ENCODE measurements at places on chromosomes 3 and 15.

- no peak for DNase-seq
Observed at GRCh38 chr3:167162083-167162482, 218.0 kb downstream of the ZBBX start.

DNA sequence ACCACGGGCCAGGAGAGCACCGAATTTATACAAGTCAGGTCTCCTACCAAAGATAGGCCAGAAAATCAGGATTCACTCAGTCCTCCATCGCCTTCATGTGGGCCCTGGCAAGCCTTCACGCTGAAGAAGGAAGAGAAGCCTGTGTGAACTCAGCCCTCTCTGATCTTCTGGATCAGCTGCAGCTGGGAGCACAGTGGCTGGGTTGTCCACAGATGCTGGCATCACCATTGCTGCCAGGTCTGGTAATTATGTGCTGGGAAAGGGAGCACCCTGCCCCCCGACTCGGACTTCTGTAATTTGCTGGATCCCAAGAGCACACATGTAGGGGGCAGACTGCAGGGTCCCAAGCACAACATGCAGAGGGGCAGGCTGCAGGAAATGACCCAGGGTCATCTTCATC is 12.4 kb upstream of the PDE8A start:
- DNase-seq: peak; percentile 79

DNA sequence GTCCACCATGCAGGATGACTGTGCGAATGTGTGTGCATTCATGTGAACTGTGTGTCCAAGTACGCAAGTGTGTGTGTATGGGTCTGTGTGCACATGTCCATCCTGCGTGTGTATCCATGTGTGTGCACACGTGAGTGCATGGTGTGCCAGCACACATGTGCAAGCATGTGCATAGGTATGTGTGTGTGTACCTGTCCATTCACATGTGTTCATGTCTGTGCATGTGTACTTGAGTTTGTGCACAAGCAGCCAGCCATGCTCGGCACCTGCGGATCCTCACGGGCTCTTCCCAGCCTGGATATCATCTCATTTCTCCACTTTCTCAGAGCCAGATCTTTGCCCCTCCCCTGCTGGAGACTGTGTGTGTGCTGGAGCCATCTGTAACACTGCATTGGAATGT is 18.7 kb upstream of the PLXNA1 start:
- DNase-seq: no peak

- DNase-seq: peak; percentile 28
Observed at GRCh38 chr15:64521201-64521600, 60.8 kb downstream of the ZNF609 start.

GRCh38 chr3:116059421-116060096 is 385.7 kb downstream of the LSAMP start:
- no peak for DNase-seq

DNA sequence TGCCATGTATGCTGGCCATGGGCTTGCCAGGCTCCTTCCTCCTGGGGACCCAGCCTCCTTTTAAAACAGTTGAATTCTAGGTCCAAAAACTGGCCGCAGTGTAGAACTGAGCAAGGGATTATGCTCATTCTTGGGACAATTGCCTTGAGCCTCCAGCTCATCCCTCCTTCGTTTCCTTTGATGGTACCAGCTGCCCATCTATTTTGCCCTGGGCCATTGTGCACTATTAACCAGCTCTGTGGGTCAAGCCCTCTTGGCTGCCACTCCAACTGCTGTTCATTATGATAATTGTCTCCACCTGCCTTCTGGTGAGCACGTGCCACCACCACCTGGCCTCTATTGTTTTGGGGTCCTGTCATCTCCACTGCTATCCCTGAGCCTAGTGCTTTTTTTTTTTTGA is 75.8 kb upstream of the SYN2 start:
- DNase-seq: no peak

GRCh38 chr3:172859041-172859440 is 108.5 kb downstream of the ECT2 start:
- DNase-seq: no peak

GRCh38 chr15:52200831-52201365 is 9.7 kb upstream of the GNB5 start:
- DNase-seq: no peak

GRCh38 chr3:88410259-88410658 is 260.5 kb downstream of the C3orf38 start:
- DNase-seq: no peak

DNA sequence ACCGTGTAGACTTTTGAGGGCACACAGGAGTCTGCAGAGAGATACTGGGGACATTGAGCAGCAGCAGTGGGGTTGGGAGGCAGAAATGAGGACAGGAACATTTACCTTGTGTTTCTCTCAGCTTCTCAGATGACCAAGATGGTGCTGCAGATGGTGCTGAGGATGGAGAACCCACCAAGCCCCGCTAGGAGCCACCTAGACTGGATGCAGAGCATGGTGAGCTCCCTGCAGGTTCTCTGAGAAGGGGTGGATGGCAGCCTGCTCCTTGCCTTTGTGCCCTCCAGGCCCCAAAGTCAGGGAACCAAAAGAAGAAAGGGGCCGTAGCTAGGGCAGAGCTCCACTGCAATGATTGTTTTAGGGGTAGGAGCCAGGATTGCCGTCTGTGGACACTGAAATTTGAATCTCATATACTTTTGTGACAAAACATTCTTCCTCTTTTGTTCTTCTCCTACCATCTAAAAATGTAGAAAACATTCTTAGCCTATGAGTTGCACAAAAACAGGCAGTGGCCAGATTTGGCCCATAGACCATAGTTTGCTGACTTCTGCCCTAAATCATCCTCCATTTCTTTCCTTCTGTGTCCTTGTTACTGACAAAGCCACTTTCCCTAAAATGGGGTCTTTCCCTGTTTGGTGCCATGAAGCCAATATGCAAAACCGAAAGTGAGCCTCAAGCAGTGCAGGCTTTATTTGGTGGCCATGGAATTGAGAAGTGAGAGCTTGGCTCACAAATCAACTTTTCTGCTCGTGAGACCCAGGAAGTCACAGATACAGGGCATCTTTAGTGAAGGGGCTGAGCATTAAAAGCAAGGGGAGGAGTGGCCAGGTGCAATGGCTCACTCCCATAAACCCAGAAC is 11.9 kb upstream of the MUC20 start:
- no peak for DNase-seq

DNA sequence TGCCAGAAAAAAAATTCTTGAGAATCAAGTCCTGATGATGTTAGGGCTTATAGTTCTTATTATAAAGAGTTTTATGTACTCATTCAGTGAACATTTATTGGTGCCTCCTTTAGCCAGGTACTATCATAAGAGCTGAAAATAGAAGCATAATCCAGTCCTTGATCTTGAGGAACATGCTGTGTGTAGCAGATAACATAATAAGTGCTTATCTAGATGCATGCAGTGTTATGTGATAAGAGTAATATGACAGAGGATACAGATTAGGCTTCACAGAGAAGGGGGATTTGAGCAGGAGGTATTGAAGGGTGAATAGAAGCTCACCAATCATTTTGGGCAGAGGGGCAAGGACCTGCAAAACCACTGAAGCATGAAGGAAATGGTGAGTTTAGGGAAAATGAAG is 1.1 kb downstream of the CCR2 start:
- DNase-seq: no peak

DNA sequence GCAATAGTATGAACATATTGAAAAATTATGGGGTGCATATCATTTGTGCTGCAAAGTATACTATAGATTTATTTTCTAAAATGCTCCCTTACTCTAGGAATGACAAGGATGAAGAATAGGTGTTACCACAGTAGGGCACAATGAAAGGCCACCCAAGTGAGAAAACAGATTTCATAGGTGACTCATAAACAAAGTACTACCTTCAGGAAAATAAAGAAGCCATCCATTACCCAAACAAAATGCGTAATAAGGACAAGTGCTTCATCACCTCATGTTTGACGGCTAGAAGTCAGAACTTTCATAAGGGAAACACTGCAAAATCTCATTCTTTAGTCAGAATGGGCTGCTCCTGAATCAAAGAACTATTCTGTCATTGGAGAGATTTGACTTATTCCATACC is 116.6 kb downstream of the MFSD1 start:
- DNase-seq: no peak

DNA sequence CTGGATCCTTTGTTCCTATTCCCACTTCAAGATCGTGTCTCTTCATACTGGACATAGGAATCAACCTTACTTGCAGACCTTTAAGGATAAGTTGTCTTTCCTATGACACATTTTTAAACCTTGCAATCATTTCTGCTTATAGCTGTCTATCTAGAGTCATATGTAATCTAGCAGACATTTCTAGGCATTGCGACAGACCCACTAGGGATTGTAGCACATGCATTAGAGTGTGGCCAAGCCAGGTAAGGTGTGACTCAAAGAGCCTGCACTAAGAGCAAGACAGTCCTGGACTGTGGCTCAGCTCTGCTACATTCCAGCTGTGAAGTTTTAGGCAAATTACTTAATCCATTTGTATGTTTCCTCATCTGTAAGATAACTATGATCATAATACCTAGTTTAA is 38.8 kb upstream of the BFSP2 start:
- no peak for DNase-seq

- no peak for DNase-seq
Observed at GRCh38 chr3:193890016-193890897, 245.7 kb upstream of the HES1 start.

GRCh38 chr3:73419179-73419803 is 205.4 kb downstream of the PDZRN3 start:
- DNase-seq: no peak

DNA sequence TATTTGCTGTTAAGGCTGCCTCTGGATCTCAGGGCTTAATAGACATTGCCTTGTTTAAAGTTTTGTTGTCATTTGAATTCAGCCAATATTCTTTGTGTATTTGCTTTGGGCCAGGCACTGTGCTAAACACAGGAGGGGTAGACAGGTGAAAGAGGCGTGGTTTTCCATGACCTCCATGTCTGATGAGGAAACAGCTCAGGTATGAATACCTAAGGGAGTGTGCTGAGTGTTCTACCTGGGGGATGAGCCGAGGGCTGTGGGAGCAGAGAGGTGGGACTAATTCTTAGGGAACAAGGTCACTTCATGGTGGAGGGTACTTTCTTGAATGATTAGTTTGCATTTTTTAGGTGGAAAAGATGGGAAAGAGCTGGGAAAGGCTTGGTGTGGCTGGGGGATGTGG is 108.2 kb downstream of the THSD4 start:
- DNase-seq: no peak

- peak; percentile 3 for DNase-seq
Observed at GRCh38 chr3:196886144-196886543, 18.4 kb downstream of the SENP5 start.

GRCh38 chr15:47820747-47821319 is 103.5 kb downstream of the SEMA6D start:
- DNase-seq: peak; percentile 27

Measured in Ammon's horn (tissue), 1 donor.